ENCODE measurements at places on chromosomes 12 and 14. TPM values are rescaled to one million over a fixed set of nuclear protein-coding genes. Genes with fewer than 3 reads are reported as not detected.

DNA sequence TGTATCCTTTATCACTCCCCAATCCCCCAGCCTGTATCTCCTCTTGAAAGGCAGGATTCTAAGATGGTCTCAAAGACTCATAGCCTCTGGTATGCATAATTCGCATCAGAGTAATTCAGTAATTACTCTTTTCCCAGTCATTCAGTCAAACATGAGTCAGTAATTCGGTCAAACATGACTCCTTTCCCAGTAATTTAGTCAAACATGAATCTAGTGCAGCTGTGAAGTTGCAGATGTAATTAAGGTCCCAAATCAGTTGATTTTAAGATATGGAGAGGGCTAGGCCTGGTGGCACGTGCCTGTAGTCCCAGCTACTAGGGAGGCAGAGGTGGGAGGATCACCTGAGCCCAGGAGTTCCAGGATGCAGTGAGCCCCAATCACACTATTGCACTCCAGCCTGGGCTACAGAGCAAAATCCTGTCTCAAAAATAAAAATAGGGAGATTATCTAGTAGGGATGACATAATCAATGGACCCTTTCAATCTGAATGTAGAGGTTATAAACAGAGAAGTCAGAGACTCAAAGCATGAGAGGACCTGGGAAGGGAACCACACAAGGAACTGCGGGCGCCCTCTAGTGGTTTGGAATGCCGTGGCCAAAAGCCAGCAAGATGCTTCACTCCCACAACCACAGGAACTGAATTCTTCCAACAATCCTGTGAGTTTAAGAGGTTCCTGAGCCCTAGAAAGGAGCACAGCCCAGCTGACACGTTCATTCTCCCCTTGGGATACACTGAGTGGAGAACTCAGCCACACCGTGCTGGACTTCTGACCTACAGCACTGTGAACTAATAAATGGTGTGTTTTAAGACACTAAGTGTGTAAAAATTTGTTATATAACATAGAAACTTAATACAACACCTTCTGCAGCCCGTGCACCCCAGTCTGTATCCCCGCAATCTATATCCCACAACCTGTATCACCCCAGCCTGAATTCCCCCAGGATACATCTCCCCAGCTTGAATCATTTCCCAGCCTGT, 14.3 kb upstream of the ARMH4 start:
- peak; percentile 75 for DNase-seq

- DNase-seq, result no peak
Measured at GRCh38 chr12:125229878-125230530, 164.8 kb downstream of the AACS start.

DNA sequence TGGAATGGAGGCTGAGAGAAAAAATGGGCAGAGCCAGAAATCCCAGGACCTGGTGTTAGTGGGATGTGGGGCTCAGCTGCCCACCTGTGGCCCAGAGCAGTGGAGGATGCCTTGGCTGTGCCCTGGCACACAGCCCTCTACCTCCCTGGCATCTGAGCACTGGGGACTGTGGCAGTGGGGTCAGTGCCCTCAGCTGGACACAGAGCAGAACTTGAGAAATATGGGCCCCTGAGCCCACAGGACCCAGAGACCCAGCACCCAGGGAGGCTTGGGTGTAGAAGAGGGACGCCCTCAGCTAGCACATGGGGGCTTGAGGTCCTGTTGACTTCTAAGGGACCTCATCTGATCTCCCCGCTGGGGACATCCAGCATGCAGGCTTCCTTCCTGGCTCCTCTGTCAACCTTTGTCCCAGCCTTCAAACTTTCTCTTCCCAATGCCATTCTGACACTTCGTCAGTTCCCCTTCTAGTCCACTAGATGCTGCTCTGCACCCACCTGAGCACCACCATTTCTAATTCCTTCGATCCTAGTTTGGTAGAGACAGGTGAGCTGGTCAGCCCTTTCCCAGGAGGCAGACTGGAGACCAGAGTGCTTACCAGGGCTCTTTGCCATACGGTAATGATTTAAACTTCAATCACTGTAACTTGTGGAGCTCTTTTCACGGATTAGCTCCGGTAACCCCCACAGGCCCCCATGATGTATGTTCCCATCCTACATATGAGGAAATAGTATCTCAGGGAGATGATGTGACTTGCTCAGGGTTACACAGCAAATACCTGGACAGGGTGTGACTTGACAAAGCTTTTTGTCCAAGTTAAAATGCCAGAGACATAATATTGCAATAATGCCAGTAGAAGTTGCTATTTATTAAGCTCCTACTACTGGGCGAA, 143.7 kb downstream of the ASCL4 start:
- DNase-seq, result peak; percentile 12

Gene BCL2L14
- not detected for total RNA-seq

DNA sequence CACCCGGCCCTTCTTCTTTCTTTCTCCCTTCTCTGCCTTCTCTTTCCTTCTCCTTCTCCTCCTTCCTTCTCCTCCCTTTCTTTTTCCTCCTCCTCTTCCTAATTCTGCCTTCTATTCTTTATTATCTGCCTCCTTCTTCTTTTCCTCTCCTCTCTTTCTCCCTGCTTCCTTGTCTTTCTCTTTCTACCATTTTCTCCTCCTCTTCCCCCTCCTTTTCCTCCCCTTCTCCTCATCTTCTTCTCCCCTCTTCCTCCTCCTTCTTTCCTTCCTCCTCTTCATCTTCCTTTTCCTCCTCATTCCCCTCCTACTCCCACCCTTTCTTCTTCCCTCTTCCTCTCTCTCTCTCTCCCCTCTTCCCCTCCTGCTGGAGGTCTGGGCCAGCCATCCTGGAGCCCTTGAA, 294.9 kb upstream of the CRY1 start:
- DNase-seq, result no peak

DNA sequence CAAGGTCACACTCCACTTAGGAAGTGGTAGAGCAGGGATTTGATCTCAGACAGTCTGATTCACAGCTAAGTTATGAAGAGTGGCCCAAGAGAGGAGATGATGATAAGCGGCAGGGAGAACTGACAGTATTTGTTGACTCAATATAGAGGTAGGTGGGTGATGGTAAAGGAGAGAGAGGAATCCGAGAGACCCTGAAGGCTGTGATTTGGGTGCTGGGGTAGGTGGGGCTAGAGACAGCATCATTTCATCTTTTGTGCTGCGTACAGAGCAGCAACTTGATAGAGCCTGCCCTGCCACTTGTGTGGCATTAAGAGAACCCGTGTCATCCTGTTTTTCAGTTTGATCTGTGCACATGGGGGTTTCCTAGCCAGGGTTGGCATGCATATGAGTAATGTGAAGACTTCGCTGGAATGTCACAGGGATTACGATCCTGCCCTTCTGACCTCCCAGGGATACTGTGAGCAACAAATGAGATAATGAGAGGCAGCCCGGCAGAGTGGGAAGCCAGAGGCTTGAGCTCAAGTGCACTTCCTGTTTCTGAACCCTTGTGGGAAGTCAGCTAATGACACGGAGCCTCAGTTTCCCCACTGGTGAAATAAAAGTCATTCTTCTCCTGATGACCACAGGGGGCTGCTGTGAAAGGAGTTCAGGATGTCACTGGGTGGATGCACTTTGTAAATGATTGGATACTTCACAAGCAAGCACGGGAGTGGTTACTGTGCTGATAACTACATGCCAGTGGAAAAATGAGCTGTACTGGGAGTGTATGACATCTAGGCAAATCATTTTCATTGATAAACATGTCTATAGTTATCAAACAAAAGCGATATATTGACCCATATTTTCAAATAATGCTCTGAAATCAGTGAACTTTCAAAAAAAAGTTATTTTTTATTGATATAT, 59.5 kb upstream of the IGF1 start:
- DNase-seq, result peak; percentile 82

DNA sequence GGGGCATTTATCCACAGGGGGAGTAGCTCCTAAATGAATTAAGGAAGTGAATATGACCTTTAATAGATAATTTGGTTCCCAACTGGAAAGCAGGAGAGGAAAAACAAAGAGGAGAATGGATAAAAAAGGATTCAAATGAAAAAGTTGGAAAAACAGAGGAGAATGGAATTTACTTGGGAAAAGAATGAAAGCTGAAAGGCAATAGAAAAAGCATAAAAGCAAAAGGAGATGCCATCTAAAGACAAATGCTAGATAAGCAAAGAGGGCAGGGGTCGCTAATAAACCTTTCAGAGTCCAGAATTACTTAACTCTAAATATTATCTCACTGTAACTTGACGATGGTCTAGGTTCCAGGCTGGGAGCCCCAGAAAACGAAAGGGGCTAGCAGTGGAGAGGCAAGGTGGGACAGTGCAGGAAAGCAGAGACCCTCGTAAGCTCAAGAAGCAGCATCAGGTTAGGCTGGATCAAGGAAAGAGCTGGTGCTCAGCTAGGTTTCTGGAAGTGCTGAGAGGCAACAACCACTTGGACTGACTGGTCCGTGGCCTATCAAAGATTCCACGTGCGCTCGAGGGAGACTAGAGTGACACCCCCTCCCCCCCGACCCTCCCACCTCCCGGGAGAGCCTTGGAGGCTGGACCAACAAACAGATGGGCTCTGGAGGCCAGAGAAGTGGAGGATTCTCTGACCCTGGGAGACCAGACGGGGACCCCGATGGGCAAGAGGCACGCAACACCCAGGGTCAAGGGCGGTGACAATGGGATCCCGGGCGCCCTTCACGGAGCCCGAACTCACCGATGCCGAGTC, 1.2 kb downstream of the SLC2A13 start:
- no peak for DNase-seq

DNA sequence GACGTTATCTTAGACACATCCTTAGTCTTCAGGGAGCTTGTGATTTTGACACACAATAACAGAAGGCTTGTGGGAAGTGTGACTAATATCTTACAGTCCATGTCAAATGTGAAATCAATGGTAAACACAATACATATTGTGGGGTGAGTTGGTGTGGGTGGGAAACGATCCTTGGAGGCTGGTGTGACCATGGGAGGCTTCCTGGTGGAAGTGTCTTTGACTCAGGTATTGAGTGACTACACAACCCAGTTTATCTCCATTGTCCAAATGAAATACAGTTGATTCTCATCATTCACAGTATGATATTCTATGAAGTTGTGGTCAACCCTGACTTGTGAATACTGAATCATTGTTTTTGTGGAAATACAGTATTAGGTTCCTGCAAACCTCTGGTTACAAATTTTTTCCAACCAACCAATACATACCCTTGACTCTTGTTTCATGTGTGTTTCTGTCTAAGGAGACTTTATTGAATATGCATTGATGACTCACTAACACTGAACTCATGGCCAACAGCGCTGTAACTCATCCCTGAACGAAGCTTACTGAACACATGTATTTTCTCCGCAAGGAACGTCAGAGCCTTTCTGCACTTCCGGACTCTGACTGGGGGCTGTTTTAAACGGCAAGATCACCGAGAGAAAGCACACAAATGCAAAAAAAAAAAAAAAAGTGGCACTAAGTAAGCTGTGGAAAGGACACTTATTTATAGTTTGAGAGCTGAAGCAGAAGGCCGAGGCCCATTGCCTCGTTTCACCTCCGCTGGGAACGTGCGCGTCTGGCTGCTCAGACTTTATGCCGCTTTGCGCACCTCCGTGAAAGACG, 59.0 kb downstream of the CLMN start:
- peak; percentile 16 for DNase-seq

DNA sequence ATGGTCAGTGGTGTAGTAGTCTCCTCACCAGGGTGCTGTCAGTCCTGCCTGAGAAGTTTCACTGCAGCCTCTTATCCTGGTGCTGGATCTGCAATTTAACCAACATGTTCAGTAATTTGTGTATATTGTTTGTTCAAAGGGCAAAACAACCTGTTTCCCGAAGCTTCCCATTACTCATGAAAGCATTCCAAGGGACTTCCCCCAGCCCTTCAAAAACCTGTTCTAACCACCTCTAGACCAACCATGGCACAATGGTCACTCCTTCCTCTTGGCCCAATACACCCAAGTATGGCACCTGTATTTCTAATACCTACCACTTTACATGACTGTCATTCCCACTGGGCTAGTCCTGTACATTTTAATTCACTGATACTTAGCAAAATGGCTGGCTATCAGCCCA, 12.1 kb downstream of the CKAP4 start:
- no peak for DNase-seq

DNA sequence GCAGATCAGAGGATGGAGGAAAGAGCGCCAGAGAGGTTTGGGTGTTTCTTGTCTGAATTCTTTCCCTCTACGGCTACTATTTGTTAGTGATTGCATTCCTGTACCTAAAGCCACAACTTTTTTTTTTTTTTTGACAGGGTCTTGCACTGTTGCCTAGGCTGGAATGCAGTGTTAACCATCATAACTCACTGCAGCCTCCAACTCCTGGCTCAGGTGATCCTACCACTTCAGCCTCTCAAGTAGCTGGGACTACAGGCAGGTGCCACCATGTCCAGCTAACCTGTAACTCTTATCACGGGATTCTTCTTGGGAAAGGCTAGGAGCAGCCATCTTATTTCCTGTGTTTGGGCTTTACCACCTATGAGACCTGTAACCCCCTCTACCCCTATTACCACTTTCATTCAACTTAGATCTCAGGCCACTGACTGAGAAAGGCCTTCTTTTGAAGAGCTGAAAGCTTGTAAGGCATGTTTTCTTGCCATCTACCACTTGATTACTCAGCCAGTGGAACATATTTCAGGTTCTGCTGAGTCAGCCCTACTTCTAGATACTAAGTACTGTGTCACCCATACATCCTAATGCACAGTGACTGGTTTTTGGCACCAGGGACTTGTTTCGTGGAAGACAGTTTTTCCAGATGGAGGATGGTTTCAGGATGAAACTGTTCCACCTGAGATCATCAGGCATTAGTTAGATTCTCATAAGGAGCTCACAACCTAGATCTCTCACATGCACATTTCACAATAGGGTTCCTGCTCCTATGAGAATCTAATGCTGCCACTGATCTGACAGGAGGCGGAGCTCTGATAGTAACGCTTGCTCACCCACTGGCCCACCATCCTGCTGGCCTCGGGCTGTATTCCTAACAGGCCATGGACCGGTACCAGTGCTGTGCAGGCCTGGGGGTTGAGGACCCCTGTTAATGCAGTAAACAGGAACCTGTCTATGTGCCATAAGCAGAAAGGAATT, 6.9 kb downstream of the VEZT start:
- DNase-seq, result no peak

Gene CYP46A1
- under 0.01 TPM for total RNA-seq

Gene REP15
- total RNA-seq, result 1.3 TPM

DNA sequence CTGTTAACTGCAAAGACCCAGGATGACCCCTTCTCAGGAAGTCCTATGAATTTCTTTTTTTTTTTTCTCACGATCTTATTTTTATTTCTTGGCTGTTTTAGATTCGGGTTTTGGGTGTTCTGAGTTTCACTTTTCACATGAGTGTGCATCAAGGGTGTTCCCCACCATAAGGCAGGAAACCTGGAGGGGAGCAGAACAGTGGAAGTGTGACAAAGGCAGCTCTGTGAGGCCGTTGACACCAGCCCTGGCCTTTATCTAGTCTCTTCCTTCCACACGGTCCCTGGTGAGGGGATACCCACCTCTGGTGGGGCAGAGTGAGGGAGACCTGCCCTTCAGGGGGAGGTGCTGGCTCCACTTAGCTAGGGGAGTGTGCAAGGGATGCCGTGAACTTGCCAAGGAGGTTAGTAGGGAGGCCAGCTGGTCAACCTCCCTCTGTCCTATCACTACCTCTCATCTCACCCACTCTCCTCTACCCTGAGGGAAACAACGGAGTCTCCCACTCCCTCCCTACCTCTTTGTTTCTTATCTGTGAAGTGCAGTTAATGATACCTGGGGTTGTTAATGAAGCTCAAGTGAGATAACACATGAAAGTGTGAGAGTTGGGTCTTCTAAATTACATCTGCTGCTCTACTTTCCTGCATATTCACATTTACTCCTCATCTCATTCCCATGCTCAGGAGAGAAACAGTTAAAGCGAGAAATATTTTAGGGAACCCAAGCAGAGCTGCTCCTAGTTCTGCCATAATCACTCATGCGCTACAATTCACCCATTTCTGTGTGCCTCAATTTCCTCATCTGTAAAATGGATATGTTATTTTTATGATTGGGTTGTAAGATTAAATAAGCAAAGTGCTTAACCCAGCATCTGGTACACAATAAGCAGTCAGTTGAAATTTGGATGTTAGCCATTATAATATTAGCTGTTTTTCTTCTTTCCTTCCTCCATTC, 4.4 kb upstream of the GALNT6 start:
- DNase-seq, result no peak

Gene TAS2R50
- total RNA-seq, result 5.8 TPM
